ENCODE measurements at places on chromosomes 5 and 9.

DNA sequence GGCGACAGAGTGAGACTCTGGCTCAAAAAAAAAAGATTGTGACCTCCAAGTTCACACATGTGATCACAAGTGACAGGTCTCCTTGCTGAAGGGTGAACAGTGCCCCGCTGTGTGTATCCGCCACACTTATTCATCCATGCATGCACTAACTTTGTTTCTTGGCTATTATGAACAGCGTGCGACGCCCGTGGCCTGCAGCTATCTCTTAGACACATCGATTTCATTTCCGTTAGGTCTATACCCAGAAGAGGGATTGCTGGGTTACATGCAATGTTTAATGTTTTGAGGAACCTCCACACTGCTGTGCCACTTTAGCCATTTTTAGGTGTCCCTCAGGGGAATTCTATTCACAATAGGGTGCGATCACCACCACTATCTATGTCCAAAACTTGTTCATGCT, 12.1 kb upstream of the EGFL7 start:
- DNase-seq: no peak

DNA sequence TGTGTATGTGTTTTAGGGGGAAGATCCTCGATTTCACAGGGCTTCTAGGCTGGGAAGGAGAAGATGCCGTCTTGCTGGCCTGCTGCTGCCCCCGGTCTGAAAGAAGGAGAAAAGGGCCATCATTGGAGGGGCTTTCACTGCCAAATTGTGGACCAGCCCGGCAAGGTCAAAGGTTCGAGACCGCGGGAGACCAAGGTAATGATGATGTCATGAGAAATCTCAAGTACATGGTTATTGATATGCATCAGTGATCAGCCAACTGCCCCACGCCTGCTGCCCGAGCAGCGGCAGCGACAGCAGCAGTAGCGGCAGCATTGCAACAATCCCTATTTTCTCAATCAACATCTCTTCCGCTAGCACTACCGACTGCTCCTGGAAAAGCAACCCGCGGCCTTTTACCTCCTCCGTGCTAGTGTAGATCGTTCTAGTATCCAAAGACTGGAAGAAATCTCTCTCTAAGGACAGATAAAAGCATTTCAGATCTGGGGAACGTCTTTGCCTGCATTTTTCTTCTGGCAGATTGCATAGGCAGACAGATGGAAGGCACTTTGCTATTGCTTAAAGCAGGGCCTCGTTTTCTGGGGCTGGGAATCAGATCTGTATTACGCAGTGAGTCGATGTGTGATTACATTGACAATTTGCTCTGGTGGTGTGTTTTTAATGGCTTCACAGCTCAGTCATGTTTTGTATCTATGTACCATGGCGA, 215.3 kb downstream of the MEF2C start:
- no peak for DNase-seq

GRCh38 chr5:88722546-88723073, 160.4 kb downstream of the MEF2C start:
- no peak for DNase-seq

DNA sequence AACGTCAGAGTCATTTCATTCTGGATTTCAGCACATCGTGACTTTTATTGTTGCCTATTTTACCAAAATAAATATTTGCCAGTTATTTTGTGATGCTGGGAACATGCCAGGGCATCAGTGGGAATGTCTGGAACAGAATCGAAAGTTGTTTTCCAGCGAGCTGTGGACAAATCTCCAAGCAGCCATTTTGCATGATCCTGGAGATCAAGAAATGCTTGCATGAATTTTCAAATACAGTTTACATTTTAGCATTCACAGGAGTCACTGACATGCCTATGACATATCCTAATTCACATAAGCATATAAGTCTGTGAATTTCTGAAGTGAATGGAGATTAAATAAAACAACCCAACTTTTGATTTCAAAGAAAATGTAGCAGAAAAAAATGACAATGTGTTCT, 119.4 kb downstream of the VCAN start:
- DNase-seq: no peak

- DNase-seq: no peak
Observed at GRCh38 chr9:20540169-20540863, 82.0 kb downstream of the MLLT3 start.

DNA sequence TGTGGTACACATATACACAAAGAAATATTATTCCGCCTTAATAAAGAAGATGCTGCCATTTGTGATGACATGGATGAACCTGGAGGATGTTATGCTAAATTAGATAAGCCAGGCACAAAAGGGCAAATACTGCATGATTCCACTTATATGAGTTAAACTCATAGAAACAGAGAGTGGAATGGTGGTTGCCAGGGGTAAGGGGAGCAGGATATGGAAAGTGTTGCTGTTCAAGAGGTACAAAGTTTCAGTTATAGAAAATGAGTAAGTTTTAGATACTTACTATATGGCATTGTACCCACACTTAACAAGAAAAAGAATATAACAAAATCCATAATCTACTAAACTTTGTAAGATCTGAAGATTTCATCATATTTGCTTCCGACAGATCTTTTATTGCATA, 252.2 kb downstream of the SYK start:
- DNase-seq: no peak

- DNase-seq: no peak
Observed at GRCh38 chr5:140113180-140113698, 670 bp upstream of the PURA start.

DNA sequence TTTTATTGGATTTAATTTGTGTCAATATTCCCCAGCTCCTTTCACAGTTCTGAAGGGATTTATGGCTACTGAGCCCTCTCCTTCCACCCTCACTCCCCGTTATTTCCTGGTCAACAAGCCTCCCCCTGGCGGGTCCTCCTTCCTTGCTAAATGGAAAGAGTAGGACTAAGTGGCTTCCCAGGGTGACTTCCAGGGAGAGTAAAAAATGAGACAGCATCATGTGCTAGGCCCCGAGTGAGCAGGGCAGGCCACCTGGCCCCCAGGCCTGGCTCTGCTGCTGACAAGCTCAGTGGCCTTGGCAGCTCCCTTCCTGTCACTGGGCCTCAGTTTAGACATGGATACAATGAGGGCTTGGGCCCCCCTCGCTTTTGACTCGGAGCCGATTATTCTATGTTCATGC, 201.3 kb downstream of the HSPA4 start:
- no peak for DNase-seq

DNA sequence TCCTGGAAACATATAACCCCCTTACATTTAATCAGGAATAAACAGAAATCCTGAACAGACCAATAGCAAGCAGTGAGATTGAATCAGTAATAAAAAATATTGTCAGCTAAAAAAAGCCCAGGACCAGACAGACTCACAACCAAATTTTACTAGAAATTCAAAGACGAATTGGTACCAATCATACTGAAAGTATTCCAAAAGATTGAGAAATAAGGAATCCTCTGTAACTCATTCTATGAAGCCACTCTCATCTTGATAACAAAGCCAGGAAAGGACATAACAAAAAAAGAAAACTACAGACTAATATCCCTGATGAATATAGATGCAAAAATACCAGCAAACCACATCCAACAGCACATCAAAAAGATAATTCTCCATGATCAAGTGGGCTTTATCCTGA, 714.0 kb downstream of the SEMA5A start:
- no peak for DNase-seq

DNA sequence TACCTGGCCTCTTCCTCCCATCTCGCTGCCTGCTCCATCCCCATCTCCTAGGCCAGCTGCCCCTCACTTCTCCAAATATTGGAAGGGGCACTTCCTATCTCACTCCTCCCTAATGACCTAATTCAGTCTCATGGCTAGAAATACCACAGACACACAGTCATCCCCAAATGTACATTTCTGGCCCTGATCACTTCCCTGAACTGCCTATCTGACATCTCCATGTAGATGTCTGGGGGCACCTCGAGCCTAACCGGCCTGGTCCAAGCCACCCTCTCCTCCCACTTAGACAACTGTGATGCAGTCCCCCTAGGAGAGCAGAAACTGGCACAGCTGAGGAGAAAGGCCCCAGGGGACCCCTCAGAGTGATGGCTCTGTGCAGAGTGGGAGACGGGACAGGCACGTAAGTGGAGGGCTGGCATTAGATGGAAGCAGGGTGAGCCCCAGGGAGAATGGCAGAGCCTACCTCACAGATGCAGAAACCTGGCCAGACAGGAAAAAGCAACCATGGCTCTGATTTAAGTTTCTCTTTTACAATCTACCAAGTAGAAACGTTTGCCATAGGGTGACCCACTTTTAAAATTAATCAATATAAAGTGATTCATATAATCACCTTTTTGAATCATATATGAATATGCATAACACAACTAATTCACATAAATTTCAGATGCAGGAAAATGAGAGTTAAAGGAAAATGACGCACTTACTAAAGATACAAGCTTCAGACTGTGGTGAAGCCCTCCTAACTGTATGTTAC, 22.1 kb downstream of the CAMSAP1 start:
- no peak for DNase-seq

DNA sequence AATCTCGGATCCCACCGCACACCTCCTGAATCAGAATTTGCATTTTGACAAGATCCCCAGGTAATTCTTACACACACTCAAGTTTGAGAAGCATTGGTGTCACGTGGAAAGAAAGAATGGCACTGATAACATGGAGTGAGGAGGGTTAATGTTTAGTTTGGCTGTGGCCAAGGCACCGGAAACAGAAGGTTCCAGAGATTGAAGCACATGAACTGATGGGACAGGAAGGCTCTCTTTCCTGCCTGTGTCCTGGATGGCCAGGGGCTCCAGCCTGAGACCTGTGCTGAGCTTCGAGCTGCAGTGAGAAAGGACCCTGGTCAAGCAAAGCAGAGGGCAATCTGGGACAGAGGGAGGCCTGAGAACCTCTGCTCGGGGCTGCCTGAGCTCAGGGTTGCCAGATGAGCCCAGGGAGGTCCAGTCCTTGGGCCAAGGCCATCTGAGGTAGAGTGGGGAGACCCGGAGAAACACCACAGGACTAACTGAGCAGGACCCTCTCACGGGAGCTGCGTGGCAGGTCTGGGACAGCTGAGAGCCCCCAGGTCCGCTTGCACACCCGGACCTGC, 27.3 kb downstream of the AFAP1L1 start:
- DNase-seq: no peak

DNA sequence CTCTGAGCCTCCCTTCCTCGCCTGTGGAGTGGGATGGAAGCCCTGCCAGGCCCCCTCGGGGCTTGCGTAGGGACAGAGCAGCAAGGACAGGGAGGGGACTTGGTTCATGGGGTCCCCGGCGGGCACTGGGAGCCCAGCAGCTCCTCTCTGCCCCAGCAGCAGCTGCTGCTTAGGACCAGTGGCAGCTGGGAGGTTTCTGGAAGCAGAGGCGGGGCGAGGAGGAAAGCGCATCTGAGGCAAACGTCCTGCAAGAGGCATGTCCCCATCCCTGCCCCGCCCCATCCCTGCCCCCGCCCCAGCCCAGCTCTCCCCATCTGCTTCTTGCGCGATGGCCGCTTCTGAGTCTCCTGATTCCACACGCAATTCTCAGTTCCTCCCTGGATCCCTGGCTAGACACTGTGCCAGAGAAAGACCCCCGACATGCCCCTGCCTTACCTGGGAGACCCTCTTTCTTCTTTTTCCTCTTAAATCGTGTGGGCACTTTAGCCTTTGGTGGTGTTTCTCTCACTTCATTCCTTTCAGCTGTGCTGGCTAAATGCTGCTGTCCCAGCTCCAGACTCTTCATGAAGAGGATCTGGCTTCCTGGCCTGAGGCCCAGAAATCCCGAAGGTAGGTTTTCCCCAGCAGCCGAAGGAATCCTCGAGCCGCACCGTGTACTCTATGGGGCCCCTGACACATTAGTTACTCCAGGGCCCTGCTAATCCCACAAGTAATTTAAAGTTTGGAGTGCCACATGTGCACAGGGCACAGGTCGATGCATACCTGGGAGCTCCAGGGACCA, 4.4 kb upstream of the OR2S2 start:
- no peak for DNase-seq

DNA sequence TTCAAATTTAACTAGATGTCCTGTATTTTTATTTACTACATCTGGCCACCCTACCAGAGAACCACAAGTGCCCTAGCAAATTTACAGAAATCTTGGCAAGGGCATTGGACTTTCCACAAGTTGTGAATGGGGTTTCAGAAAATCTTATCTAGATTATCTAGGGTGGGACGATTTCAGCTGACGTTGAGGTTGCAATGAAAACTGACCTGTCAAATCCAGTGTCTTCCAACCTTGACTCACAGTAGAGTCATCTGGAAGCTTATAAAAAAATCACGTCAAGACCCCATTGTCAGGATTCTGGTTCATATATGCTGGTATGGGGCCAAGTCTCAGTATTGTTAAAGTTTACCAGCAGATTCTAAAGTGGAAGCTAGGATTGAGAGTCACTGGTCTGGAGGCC, 109.6 kb upstream of the ACTBL2 start:
- DNase-seq: no peak

GRCh38 chr5:42948961-42949347, 91.2 kb downstream of the ANXA2R start:
- DNase-seq: no peak

DNA sequence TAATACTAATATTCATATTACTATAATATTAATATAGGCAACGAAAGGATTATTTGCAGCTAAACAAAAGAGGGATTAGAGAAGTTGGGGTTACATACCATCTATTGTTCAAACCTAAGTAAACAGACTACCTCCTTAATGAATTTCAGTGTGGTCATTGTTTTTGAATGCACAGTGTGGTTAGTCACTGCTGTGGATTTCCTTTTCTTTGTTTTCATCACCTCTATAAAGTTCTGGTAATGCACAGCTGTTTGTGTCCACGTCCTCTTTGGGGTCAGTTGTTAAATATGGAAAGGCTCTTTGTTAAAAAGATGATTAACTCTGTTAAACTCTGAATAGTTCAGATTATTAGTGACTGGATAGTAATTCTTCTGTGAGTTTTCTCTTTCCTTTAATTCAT, 233.6 kb downstream of the MAST4 start:
- DNase-seq: no peak

DNA sequence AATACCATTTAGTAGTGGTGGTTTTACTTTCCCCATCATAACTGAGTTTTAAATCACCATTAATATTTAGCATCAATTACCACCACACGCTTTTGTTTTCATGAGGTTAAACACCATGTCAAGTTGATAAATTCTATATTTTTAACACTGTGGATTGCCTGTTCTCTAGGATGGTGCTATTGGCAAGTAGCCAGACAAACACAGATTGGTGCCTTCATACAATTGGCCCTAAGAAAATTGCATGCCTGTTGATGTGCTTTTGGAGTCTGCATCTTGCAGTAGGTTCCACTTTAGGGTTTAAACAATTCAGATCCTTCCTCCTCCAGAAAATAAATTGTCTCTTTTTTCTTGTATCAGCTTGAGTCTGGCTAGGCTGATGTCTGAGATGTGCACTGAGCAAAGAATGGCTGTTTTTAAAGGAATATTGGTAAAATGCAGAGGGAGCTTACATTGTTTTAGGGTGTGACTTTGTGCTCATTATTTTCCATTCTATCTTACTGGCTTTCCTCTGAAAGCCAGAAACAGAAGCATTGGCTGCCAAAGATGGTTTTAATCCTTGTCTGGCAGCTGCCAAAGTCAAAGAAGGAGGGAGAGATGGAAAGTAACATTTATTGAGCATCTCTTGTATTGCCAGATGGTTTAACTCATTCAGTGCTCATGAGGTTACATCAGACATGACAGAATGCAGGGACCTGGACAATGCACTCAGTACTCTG, 19.6 kb upstream of the MAN2A1 start:
- DNase-seq: no peak
